ENCODE measurements at places on chromosomes 5 and 9.

GRCh38 chr9:121638399-121638798 lies 13.0 kb upstream of the DAB2IP start:
- no peak for DNase-seq

DNA sequence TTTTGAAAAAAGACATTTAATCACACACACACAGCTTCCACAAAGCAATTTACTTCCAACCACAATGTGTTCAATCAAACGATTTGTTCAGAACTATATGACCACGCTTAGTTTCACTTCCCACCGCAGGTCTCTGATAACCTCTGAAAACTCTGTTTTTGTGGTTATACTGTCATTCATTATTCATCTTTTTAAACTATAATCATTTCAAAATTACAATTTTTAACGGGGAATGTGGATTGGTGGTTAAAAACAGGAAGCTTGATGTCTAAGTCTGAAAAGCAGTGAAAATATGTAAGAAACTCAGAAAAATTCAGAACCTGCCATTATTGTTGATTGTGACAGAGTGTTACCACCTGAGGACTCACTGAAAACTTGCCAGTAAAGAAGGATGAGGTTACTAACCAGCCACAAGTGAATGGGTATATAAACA lies 12.7 kb upstream of the TMEM174 start:
- no peak for DNase-seq

- no peak for DNase-seq
Measured at GRCh38 chr5:123285122-123286023, 137.8 kb downstream of the CEP120 start.

DNA sequence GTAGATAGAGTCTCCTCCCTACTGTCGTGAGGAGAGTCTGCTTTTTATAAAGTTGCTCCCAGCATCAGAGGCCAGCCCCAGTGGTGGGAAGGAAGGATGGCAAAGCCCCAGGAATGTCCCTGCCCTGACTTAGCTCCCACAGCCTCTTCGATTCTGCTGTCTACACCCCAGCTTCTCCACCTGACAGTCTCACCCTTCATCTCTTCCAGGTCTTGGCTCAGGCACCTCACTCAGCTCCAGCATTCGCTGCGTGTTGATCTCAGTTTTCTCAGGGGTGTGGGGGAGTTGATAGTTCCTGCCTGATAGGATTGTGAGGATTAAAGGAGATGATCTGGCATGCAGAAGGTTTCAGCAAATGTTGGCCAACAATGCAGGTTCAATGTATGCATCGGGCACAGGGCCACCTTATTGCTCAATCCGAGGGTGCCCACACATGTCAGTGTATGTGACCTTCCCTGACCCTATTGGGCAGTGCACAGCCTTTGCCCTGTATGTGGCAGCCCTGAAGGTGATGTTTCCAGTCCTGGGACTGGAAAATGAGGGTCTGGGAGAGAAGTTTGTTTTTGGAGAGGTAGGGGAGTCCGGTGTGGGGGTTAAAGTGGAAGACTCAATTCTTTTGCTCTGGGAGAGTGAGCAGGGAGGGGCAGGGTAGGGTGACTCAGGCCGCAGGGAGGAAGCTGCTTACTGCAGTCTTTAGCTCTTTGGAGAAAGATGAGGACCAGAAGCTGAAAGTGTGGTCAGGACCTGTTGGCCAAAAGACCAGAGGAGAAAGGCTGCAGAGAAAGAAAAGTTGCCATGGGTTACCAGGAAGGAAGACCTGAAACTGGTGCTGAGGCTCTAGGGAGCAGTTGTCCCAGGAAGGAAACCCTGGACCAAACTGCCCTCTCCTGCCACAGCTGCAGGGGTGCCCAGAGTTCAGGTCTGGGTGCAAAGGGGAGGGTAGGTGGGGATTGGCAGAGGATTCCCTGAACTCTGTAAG lies 153.2 kb downstream of the MACROH2A1 start:
- DNase-seq, result no peak

DNA sequence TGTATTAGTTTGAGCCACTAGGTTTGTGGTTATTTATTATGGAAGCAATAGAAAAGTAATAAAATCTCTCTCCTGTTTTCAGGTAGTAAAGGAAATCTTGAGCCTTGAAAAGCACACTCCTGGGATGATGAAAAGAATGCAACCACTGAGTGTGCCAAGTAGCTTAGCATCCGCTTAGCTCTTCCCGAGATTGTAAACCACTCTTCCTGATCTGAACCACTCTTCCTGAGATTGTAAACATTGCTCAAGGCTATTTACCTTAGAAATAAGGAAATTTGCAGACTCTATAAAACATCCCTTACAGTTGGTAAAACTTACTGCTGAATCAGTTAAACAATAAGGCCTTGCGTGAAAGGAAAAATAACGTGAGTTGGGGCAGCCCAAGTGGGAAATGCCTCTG lies 17.4 kb upstream of the IL33 start:
- DNase-seq, result no peak

GRCh38 chr9:37927132-37927531 lies 23.2 kb upstream of the SLC25A51 start:
- DNase-seq, result no peak

DNA sequence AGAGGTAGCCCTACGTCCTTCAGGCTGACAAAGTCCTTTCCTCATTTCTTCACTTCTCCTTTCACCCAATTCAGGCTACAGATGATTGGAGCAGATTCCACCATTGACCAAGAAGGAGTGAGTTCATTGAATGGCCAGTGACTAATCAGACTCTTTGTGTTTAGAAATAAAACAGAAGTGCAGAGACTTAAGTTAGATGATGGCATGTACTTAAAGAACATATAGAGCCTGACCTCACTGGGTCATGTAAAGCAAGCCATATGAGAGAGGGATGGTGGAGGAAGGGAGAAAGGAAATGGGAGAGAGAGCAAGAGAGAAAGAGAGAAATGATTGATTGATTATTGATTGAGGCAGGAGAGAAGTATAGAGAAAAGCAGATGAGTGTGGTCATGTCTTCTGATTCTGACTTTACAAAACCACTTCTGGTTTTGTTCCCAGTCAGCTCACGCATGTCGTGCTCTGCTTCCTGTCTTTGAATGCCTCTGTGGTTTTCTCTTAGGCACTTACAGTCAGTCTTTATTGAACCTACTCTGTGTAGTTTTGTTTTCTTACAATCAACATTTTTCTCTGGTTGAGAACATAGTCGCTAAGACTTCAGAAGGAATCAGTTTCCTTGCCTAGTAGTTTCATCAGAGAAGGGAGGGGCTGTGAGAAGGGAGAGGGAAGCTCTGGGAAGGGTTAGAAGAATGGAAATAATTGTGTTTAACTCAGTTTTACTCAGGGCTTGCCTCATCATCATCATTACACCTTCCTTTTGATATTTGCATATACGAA lies 149.2 kb upstream of the KLF9 start:
- DNase-seq, result no peak

- DNase-seq, result no peak
Measured at GRCh38 chr5:60843386-60843935, 608 bp downstream of the ELOVL7 start.

GRCh38 chr5:43376496-43377140 lies 35.6 kb downstream of the CCL28 start:
- DNase-seq, result no peak

DNA sequence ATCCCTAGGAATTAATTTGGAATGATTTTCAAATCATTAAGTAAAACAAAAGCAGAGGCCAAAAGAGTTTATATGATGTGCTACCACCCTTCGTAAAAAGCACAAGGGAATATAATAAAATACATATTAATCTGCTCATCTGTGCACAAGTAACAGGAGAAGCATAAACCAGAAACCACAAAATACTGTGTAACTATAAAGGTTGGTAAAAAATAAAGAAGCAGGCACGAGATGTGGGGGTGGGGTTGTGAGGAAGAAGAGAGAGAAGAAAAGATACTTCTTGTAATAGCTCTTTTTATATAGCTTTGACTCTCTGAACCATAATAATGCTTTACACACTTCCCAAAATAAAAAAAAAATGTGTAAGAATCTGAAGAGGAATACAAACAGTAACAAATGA lies 214.9 kb upstream of the EFNA5 start:
- DNase-seq, result no peak

GRCh38 chr5:104840284-104840683 lies 1277.7 kb upstream of the NUDT12 start:
- no peak for DNase-seq

- DNase-seq, result no peak
Measured at GRCh38 chr9:12819436-12820185, 44.8 kb downstream of the LURAP1L start.

DNA sequence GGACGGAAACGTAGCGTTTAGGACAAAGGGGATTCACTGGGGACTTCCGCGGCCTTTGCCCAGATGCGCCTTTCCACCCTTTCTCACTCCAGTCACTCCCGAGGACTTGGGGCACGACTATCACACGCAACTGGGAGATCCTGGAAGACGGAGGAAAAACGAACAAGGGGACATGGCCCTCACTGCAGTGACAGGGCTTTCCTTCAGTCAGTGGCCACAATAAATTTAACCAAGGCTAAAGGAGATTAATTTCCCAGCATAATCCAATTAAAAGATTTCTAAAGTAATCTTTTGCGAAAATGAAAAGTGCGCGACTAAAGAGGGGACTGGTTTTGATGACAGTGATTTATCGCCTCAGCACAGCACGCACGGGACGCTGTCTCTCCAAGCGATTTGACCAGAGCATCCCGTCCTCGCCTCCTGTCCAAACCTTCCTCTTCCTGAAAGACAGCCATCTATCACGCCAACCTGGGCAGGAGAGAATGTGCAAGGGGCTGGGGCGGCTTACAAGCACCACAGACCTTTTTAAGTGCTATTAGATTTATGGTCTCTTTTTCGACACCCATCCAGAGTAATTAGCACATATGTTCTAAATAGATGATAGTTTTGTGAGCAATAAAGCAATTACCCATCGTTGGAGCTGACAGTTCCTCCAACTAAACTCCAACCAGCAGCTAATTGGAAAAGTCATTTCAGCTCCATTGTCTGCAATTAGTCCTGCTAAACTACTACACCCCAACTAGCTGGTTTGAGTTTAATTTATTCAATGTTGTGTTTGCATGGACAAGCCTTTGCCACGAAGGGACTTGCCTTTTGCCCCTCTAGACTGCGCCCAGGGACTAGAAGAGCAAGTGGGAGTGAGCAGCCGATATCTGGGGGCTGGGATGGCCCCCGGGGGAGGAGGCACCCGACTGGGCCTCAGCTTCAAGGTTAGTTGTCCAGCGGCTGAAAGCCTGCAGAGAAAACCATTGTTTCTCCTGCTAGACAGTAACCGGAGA lies 7.4 kb downstream of the NR2F1-AS1 start:
- DNase-seq, result no peak

- DNase-seq, result no peak
Measured at GRCh38 chr9:14993901-14994554, 83.8 kb upstream of the FREM1 start.

DNA sequence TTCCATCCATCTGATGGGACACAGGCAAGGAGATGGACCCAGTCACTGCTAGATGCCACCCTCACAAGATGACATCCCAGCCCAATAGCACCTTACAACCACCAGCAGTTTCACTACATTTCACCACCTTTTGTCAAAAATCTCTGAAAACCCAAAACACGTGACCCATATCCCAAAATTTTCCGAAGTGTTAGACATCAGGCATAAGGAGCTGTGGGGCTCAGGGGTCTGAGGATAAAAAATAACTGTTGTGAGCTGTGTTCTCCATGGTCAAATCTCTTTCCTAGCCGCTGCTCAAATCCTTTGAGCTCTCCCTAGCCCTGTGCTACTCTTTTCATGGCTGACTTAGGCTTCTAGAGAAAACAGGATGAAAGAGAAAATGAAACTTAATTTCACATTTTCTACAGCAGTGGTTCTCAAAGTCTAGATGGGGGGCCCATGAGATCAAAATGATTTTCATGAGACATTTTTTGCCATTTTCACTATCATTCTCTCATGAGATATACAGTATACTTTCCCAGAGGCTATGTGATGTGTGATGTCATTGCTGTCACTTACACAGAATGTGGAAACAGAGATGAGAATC lies 40.7 kb downstream of the TIMD4 start:
- no peak for DNase-seq

GRCh38 chr5:149733129-149733900 lies 3.2 kb downstream of the PPARGC1B start:
- no peak for DNase-seq

- DNase-seq, result no peak
Measured at GRCh38 chr5:168123631-168124528, 167.6 kb upstream of the WWC1 start.

DNA sequence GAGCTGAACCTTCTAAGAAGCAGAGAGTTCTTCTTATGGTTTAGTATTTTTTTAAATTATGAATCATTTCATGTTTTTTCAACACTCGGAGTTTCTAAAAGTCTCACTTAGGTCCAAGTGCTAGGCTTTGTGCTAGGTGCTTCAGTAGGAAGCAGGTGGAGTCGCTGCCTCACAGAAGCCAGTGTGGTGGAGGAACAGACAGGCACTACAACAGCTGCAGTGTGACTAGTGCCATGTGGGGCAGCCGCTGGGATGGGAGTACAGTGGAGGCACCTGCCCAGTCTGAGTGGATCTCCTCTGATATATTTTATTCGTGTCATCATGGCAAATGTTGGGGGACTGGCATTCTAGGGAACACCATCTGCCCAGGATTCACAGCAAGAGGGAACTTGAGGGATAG lies 15.3 kb downstream of the PCDHGC5 start:
- no peak for DNase-seq

GRCh38 chr5:160434022-160434531 lies 12.4 kb downstream of the PTTG1 start:
- DNase-seq, result no peak

DNA sequence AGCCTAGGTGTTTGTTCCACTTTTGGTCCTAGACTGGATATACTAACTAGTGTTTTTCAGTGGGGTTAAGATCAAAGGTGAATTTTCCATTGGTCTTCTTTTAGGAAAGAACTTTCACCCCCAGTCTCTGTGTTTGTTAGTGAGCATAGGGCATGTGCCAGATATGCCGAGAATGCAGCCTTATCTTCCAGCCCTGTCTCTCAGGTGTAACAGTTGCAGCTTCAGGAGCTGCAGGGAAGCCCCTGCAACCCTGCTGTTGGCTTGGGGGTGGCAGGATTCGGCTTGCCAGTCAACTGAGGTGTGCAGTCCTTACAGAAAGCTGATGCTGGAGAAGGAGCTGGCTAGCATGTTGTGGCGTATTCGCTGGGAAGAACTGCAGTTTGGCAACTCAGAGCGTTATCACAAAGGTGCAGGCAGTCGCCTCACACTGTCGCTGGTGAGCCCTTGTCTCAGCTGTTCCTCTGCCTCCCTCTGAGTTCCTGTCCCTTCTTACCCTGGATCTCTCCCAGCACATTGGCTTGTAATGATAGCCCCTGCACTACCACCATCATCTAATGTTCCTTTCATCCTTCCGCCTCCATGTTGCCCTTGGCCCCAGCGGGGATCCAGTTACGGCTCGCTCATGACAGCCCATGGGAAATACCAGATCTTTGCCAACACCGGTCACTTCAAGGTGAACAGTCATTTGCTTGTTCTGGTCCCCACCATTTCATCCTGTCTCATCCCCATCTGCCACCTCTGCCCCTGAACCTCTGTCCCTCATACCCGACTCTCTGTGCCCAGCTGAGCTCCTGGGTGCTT lies 10.1 kb downstream of the NPR2 start:
- DNase-seq, result no peak

DNA sequence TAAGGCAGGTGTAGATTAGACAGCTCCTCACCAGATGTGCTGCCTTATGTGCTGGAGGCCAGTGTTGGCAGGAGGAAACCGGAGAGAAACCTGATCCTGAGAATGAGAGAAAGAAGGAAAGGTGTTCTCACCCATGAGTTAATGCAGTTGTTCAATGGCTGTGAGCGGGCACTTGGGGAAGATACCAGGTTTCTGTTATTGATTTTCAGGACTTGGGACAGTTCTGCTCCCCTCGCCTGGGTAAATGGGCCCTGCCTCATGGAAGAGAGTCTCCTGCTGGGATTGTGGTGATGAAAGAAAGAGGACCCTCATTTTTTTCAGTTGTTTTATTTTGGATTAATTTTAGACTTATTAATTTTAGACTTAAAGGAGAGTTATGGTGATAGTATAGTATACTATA lies 59.5 kb downstream of the EGFLAM start:
- no peak for DNase-seq

- no peak for DNase-seq
Measured at GRCh38 chr9:99725852-99726251, 95.8 kb upstream of the NR4A3 start.

Data from esophagus squamous epithelium (tissue), 5 donors.